ENCODE measurements at places on chromosomes 7 and 10. TPM values are rescaled to one million over a fixed set of nuclear protein-coding genes. Genes with fewer than 3 reads are reported as not detected.

DNA sequence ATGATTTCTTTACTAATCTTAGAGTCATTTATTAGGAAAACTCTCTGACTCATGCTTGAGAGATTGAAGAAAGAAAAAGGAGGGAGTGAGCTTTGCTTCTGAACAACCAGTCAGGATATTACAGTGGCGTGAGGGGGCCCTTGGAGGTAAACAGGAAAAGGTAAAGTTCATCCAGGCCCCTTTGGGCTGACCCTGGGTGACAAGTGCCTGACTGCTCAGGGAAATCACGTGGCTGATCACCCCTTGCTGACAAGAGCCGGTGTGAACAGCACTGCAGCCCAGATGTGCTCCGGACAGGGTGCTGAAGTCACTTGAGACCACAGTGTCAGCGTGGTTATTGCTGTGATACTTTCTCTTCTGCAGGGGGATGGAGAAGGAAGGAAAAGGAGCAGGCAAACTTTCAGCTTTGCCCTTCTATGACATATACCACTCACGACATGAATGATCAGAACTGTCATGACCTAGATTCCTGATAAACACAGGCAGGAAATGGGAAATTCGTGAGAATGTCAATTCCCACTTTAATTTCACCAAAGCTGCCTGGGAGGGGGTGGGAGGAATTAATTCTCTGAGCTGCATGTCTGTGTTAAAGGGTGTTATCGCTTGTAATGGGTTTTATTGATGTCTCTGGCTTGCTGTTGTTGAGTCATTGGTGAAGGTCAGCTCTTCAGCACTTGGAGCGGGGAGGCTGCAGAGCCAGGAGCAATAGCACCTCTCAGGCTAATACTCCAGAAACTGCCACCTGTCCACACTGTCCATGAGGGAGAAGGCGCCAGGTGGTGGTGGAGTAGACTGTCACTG lies 139.8 kb upstream of the AOAH start:
- no peak for DNase-seq

- DNase-seq: no peak
Measured at GRCh38 chr7:112933598-112933997, 143.4 kb upstream of the TMEM168 start.

- DNase-seq: peak; percentile 71
Measured at GRCh38 chr10:70053841-70054288, 1.2 kb downstream of the MACROH2A2 start.

CTNNA3 gene
- 2.3 TPM for total RNA-seq

DNA sequence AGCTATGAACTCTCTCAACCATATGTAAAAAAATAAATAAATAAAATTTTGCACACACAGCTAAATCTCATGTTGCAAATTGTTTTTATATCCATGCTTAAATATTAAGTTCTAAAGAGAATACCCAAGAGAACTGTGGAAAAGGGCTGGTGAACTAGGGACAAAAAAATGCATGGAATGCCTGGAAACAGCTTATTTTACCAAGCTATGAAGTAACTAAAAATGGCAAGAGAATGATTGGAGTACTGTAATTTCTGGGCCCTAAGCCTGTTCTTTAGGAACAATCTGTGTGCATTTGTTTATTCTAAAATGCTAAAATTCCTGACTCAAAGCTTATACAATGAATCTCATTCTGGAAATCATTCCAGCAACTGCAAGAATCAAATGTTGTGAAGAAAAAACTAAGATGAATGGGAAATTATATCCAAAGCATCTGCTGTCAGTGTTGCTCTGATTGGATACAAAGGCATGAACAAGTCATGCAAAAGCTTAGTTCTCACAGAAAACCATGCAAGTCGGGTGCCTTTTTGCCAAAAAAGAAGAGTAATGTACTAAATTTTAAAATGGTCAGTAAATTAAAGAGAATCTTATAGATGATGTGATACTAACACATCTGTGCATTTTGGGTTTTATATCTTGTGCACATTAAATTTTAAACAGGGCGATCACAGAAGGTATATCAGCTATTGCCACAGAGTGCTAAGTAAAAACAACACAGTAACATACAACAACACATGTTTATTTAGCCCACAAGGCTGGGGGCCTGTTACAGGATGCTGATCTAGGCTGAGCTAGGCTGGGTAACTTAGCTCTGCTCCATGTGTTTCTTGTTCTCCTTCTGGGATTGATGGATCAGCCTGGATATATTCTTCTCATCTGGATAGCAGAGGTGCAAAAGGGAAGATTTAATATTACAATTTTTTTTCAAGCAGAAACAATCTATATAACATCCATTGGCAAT lies 453.5 kb upstream of the SEMA3A start:
- no peak for DNase-seq

SPDYE3 gene
- not detected for total RNA-seq

TET1 gene
- 47.6 TPM for total RNA-seq

- DNase-seq: peak; percentile 17
Measured at GRCh38 chr7:144255471-144255897, 9.1 kb downstream of the OR2A7 start.

NME8 gene
- total RNA-seq: 2.7 TPM

MBL2 gene
- not detected for total RNA-seq

- no peak for DNase-seq
Measured at GRCh38 chr10:116752563-116752962, 10.2 kb upstream of the HSPA12A start.

DNA sequence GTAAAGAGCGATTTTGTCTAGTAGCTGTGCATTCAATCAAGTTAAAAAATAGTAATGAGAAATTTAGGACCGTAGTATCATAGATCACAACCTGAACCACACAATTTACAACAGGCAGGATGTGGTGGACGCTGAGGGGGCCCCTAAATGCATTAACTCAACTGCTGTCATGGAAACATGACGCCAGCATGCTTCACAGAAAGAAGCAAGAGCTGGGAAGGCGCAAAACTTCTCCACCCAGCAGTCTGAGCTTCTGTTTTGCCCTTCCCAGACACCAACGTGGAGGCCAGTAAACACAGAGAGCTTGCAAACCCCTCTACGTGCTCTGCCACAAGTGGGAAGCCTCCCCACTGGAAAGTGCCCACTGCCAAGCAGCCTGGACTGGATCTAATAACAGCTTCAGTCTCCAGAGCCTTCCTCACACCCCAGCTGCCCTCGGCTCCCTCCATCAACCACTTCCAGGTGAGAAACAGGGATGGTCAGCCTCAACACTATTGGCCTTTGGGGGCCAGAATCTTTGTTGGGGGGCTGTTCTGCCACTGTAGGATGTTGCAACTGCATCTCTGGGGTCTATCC lies 151.8 kb downstream of the SFMBT2 start:
- DNase-seq: no peak

DNA sequence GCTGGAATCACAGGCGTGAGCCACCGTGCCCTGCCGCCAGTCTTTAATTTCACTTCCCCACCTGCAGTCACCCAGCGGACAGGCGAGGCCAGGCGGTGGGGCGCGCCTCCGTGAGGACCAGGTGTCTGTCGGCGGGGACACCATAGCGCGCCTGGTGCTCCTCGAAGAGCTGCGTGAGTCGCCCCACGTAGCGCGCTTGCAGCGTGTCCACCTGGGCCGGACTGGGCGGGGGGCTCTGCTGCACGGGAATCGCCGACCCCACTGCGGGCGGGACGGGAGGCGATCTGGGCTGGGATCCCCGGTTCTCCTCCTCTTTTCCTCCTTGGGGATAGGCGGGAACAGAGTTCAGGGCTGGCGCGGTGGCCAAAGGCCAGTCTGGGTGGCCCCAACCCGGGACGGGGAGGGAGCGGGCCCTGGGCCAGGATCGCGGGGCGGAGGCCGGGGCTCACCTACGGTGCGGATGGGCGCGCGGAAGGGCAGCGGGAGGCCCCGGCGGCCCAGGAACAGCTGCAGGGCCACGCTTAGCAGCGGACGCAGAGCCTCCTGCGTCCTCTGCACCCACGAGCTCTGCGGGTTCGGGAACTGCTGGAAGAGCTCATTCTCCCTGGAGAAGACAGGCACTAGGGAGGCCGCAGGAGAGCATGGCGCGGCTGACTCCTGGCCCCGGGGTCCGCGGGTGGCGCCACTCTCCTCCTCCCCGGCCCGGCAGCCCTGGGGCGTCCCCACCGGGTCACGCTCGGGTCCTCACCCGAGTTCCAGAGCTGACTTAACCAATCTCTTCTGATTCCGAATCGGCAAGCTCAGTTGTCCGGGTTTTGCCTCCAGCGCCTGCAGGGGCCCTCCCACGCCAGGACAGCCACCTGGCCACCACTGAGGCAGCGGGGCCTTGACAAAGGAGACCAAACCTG lies 1.1 kb upstream of the MOGAT3 start:
- DNase-seq: peak; percentile 92

DNA sequence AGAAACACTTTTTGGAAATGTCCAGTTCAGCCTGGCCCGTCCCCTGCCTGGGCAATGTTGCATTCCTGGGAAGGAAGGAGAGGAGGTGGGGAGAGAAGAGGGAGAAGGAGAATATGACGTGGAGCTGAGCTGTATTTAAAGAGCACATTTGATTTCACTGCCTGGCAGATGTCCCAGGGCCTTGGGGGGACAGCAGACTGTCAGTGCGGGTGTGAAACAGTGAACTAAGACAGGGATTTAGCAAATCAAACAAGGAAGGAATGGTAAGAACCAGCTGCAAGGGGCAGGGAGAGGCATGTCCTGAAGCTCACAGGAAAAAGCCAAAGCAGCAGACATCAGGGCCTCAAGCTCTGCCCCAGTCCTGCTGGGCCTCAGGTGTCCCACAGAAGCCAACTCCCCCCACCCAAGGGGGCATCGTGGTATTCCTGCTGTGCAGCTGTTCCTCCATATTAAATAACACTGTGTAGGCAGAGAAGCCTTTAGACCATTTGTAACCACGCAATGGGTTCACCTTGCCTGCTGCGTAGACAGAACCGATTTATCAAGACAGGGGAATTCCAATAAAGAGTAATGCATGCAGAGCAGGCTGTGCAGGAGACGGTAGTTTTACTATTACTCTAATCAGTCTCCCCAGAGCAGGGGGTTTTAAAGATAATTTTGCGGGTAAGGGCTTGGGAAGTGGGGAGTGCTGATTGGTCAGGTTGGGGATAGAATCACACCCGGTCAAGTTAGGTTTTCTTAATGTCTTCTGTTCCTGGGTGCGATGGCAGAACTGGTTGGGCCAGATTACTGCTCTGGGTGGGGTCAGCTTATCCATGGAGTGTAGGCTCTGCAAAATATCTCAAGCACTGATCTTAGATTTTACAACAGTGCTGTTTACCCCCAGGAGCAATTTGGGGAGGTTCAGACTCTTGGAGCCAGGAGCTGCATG lies 18.3 kb downstream of the LEP start:
- DNase-seq: peak; percentile 31

- no peak for DNase-seq
Measured at GRCh38 chr7:26035552-26035951, 116.4 kb upstream of the NFE2L3 start.

GRCh38 chr7:5001003-5001402 lies 42.0 kb upstream of the MMD2 start:
- DNase-seq: no peak

- peak; percentile 69 for DNase-seq
Measured at GRCh38 chr10:1369197-1369596, 313.0 kb downstream of the WDR37 start.

RABGEF1 gene
- total RNA-seq: 21.7 TPM

ZPBP gene
- total RNA-seq: not detected

TEX36 gene
- total RNA-seq: not detected

FAM53B gene
- total RNA-seq: 37.4 TPM

DNA sequence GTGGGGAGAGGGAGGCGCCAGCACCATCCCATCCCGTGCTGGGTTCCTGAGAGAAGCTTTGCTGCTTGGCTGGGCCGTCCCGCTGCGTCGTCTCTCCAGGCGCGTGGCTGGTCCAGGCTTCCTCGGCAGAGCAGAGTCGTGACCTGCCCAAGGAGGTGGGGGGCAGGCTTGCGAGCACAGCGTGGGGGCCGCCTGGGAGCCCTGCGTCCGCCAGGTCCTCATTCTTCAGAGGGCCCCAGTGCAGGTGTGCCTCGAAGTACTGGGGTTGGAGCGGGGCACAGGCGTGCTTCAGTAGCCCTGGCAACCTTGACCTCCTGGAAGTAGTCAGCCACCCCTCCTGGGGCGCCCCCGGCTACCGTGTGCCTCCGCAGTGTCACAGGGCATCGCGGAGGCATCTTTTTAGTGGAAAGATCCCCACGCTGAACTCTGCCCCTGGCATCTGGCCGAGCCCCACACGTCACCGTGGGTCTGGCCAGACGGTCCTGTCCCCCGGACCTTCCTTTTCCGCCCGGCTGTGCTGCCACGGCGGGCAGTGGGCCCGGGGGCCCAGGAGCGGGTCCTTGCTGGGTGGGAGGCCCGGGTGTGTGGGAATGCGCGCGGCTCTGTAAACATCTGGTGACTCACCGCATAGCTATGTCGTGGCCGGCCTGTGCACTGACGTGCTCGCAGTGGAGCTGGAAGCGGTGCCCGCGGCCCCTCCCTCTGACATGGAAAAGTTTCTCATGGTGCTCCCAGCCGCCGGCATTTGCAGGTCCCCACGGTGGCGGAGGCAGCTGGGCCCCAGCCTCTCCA lies 6.4 kb downstream of the MAFK start:
- DNase-seq: peak; percentile 95

GRCh38 chr7:75953931-75954330 lies 39.0 kb downstream of the POR start:
- DNase-seq: no peak

GRCh38 chr7:74449809-74450397 lies 3.8 kb upstream of the GTF2IRD1 start:
- peak; percentile 95 for DNase-seq

- no peak for DNase-seq
Measured at GRCh38 chr10:74917481-74918077, 91.2 kb downstream of the KAT6B start.

GRCh38 chr10:13717936-13718772 lies 131.4 kb downstream of the PRPF18 start:
- no peak for DNase-seq

GRCh38 chr7:25727876-25728275 lies 424.1 kb upstream of the NFE2L3 start:
- no peak for DNase-seq

- DNase-seq: no peak
Measured at GRCh38 chr10:101709359-101710058, 14.5 kb upstream of the FBXW4 start.

GRCh38 chr7:40782836-40783235 lies 648.0 kb downstream of the SUGCT start:
- no peak for DNase-seq

LRRD1 gene
- total RNA-seq: not detected

ANKRD26 gene
- 5.3 TPM for total RNA-seq

GRCh38 chr7:129775695-129776361 lies 164.3 kb downstream of the NRF1 start:
- peak; percentile 89 for DNase-seq

DNA sequence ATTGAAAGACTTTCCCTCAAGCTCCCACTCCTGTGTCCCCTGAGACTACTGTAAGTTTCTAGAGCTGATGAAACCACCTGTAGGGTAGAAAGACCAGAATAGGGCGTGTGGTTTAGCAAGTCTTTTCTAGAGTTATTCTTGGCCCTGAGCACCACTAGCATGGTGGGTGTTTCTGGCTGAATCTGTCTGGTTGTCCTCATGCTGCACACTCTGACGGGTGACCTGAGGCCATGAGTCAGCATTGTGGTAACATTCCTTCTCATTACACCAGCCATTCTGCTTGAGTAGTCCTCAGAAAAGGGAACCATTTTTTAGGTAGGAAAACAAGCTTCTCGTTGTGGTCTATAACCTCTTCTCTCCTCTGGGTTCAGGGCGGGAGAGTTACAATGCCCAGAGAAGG lies 250.3 kb downstream of the SNX13 start:
- no peak for DNase-seq
